ENCODE measurements at places on chromosomes 6 and 20.

- H3K4me3 ChIP-seq: no peak overlapping the region
- no peak for DNase-seq
- H3K4me1 ChIP-seq: no peaks in the 10 kb centered on the region
- H3K27ac ChIP-seq: no peak overlapping the region
- no peaks in the 10 kb centered on the region for H3K27me3 ChIP-seq
- no peaks in the 10 kb centered on the region for H3K36me3 ChIP-seq
These were observed 204.8 kb upstream of the NOX3 start for GRCh38 chr6:155660251-155660977.

- no peak for DNase-seq
- H3K36me3 ChIP-seq: no peaks in the 10 kb centered on the region
- no peaks in the 10 kb centered on the region for H3K4me1 ChIP-seq
- H3K27me3 ChIP-seq: peaks cover 1% of the 10 kb centered on the region
- H3K27ac ChIP-seq: no peak overlapping the region
These were observed 7.4 kb downstream of the FKBP5 start for GRCh38 chr6:35681298-35681697.

- H3K27me3 ChIP-seq: no peaks in the 10 kb centered on the region
- H3K4me3 ChIP-seq: no peak overlapping the region
- H3K4me1 ChIP-seq: peaks cover 11% of the 10 kb centered on the region
- DNase-seq: peak; percentile 35
These were observed 166.0 kb upstream of the SCGN start for GRCh38 chr6:25485821-25486534.

- no peak for DNase-seq
- H3K4me3 ChIP-seq: no peak overlapping the region
- no peak overlapping the region for H3K27ac ChIP-seq
- H3K4me1 ChIP-seq: no peaks in the 10 kb centered on the region
These were observed 526.1 kb upstream of the SPTLC3 start for GRCh38 chr20:12482661-12483060.

DNA sequence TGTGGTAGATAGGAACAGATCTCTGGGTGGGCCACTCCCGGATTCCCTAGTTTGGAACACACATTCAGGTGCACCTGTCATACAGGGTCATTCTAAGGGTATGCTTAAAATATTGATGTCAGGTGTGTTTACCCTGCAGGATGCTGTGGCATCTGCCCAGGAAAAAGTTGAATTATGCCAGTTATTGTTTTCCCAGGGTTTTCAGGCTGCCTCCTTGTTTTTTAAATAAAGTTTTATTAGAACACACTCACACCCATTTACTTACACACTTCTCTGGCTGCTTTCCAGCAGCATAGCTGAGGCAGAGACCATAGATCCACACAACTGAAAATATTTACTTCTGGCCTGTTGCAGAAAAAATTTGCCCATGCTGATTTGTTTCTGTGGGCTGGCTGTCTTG lies 76.5 kb downstream of the PHACTR3 start:
- H3K36me3 ChIP-seq: peaks cover 7% of the 10 kb centered on the region
- peaks cover 42% of the 10 kb centered on the region for H3K4me1 ChIP-seq
- no peak for DNase-seq

DNA sequence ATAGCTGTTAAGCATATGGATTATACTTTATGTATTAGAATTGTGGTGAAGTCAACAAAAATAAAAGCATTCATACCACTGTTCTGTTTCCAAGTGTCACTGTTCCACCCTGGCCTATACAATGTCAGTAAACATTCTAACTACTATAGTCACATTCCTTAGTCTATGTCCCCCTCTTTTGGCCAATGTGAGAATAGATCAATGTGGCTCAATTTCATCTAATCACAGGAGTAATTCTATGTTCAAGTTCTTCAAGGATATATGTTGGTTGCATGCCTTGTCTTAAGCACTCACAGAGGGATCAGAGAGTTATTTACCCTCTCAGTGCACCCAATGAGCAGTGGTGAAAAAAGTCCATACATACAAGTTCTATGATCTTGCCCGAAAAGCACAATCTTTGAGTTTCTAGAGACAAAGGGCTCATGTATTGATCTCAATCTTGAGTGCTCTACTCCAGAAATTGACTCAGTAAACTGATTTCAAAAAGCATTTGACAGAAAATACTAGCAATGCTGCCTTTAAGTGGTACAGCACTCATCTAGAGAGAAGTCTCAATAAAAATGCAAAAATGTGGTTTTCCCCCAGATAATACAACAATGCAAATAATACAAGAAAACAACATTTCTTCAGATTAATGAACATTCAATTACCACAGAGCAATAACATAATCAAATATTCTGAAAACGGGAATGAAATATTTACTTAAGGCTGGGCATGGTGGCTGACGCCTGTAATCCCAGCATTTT lies 16.5 kb downstream of the SMLR1 start:
- H3K27ac ChIP-seq: no peak overlapping the region
- no peaks in the 10 kb centered on the region for H3K27me3 ChIP-seq
- peaks cover 20% of the 10 kb centered on the region for H3K4me1 ChIP-seq

DNA sequence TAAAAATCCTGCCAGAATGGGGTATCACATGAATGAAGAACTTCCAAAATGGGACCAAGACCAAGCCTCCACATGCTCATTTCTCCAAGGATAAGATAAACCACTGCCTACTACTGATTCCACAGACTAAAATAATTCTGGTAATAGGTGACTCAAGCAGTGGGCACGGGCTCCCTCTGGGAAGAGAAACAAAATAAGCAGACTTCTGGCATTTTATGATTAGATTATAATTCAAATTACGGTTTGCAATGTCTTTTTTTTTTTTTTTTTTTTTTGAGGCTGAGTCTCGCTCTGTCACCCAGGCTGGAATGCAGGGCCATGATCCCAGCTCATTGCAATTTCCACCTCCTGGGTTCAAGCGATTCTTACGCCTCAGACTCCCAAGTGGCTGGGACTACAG lies 16.0 kb downstream of the UQCC1 start:
- no peaks in the 10 kb centered on the region for H3K4me1 ChIP-seq
- no peak overlapping the region for H3K27ac ChIP-seq
- H3K27me3 ChIP-seq: no peaks in the 10 kb centered on the region
- no peak for DNase-seq

DNA sequence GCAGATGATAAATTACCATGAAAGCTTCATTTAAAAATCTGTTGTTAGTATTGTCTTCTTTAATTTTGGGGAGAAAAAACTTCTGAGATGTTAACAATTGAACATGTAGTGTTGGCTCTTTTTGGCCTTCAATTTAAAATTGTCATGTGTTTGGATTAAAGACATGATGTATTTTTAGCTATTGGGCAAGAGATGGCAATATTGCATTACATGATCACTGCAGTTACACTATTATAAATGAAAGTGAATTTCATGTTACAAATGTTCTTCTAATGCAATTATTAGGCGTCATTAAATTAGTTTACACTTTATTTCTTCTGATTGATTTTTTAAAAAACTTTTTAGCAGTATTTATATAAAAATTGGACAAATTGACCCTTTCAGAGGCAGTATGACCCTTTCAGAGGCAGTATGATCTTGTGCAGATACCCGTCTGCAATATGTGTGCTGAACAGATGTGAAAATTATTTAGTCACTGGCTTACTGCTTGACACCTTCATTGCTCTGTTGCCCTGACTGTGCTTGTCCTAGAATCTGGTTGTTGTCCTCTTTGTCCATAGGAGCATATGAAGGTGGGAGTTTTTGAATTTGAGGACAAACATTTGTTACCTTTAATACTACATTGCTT lies 25.8 kb downstream of the CDKAL1 start:
- no peaks in the 10 kb centered on the region for H3K27me3 ChIP-seq
- DNase-seq: no peak
- peaks cover 11% of the 10 kb centered on the region for H3K4me1 ChIP-seq

GRCh38 chr6:125791820-125792165 lies 1.0 kb downstream of the NCOA7 start:
- H3K27ac ChIP-seq: peak overlapping the region; percentile 72
- H3K4me3 ChIP-seq: peak overlapping the region; percentile 86
- H3K36me3 ChIP-seq: no peaks in the 10 kb centered on the region
- H3K4me1 ChIP-seq: no peaks in the 10 kb centered on the region
- DNase-seq: no peak
- peaks cover 5% of the 10 kb centered on the region for H3K27me3 ChIP-seq

GRCh38 chr20:57089699-57090144 lies 176.7 kb downstream of the BMP7 start:
- H3K27me3 ChIP-seq: peaks cover 8% of the 10 kb centered on the region

DNA sequence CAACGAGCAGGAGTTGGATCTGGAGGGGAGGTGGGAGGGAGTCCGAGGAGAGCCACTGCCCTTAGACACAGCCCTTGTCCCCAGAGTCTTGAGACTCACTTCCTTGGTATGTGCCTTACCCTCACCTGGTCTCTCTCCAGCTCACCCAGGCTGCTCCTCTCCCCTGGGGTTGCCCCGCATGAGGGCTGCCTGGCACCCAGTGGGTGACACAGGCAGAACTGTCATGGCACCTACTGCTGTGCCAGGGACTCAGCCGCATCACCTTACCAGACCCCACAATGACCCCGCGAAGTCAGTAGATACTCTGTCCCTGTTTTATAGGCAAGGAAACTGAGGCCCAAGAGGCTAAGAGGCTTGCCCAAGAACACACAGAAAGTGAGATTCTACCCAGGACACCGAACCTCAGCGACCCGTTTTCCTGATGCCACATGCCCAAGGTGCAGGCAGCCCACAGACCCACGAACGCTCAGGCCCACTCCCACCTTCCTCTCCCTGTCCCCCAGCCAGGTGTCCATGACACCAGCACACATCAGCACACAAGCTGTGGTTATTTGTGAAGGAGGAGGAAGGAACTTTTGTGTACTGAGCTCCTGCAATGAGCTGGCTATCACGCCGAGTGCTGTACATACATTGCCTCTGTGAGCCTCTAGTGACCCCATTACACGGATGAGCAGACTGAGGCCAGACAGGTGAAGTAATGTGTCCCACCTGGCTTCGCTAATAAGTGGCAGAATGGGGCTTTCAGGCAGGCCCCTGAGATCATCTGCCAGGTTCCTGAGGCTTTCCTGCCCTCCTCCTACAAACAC lies 168.1 kb downstream of the GRM4 start:
- peaks cover 16% of the 10 kb centered on the region for H3K27me3 ChIP-seq
- no peak overlapping the region for H3K4me3 ChIP-seq
- DNase-seq: no peak
- H3K36me3 ChIP-seq: peaks cover 7% of the 10 kb centered on the region
- H3K4me1 ChIP-seq: no peaks in the 10 kb centered on the region
- peak overlapping the region; percentile 43 for H3K27ac ChIP-seq

GRCh38 chr20:51700809-51701285 lies 67.3 kb downstream of the ATP9A start:
- H3K27me3 ChIP-seq: no peaks in the 10 kb centered on the region
- no peaks in the 10 kb centered on the region for H3K36me3 ChIP-seq
- peaks cover 57% of the 10 kb centered on the region for H3K4me1 ChIP-seq
- no peak overlapping the region for H3K4me3 ChIP-seq
- DNase-seq: no peak

DNA sequence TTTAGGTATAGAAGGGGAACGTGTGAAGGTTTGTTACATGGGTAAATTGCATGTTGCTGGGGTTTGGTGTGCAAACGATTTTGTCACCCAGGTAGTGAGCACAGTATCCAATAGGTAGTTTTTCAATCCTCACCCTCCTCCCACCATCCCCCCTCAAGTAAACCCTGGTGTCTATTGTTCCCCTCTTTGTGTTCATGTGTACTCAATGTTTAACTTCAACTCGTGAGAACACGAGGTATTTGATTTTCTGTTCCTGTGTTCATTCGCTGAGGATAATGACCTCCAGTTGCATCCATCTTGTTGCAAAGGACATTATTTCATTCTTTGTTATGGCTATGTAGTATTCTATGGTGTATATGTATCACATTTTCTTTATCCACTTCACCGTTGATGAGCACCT lies 11.6 kb upstream of the VNN1 start:
- no peak overlapping the region for H3K4me3 ChIP-seq
- no peaks in the 10 kb centered on the region for H3K36me3 ChIP-seq
- peaks cover 3% of the 10 kb centered on the region for H3K4me1 ChIP-seq

GRCh38 chr20:38585404-38586180 lies 4.6 kb downstream of the ADIG start:
- no peaks in the 10 kb centered on the region for H3K36me3 ChIP-seq
- peaks cover 4% of the 10 kb centered on the region for H3K4me1 ChIP-seq
- peaks cover 3% of the 10 kb centered on the region for H3K27me3 ChIP-seq
- no peak overlapping the region for H3K27ac ChIP-seq
- no peak overlapping the region for H3K4me3 ChIP-seq

DNA sequence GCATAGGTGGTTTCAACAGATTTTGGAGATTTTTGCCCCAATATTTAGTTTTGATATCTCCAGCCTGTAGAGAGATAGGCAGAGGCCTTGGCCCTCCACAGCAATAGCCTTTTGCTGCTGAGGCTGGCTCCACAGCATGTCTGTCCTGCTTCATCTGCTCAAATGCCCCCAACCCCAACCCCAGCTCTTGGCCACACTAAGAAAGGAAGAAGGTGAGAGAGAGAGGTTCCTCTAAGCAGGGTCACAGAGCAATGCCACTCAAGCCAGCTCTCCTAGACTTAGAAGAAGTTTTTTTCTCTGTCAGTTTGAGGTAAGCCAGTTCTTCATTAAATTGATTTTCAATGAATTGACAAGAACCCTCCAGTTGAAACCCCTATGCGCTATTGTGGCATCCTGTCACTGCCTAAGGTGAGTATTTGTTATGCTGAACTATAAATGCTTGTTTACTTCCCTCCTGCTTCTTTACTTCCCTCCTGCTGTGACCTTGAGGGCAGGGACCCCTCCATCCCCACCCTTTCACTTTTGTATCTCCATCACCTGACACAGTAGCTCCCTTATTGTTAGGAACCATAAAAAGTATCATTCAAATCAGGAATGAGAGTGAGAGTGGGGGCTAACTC lies 366.2 kb upstream of the CNR1 start:
- no peak overlapping the region for H3K4me3 ChIP-seq
- peaks cover 2% of the 10 kb centered on the region for H3K36me3 ChIP-seq
- DNase-seq: no peak
- peaks cover 4% of the 10 kb centered on the region for H3K27me3 ChIP-seq
- no peak overlapping the region for H3K27ac ChIP-seq

- peaks cover 9% of the 10 kb centered on the region for H3K27me3 ChIP-seq
- H3K4me3 ChIP-seq: no peak overlapping the region
- no peaks in the 10 kb centered on the region for H3K36me3 ChIP-seq
- no peak overlapping the region for H3K27ac ChIP-seq
- H3K4me1 ChIP-seq: peaks cover 5% of the 10 kb centered on the region
- no peak for DNase-seq
These were observed 214.3 kb downstream of the TFAP2C start for GRCh38 chr20:56843386-56843785.

GRCh38 chr6:161031721-161032495 lies 40.3 kb downstream of the MAP3K4 start:
- no peak overlapping the region for H3K4me3 ChIP-seq
- H3K4me1 ChIP-seq: peaks cover 4% of the 10 kb centered on the region
- H3K27me3 ChIP-seq: no peaks in the 10 kb centered on the region
- no peak for DNase-seq
- H3K27ac ChIP-seq: no peak overlapping the region
- H3K36me3 ChIP-seq: no peaks in the 10 kb centered on the region

GRCh38 chr6:75438013-75438431 lies 55.6 kb downstream of the FILIP1 start:
- H3K27ac ChIP-seq: no peak overlapping the region
- no peaks in the 10 kb centered on the region for H3K4me1 ChIP-seq
- H3K4me3 ChIP-seq: no peak overlapping the region
- no peaks in the 10 kb centered on the region for H3K27me3 ChIP-seq

All from glutamatergic neuron (in vitro differentiated cells).